IPS DF 19.7 (cell line): ENCODE measurements at places on chromosomes 11 and 22.

GRCh38 chr11:3178349-3178748 is 13.2 kb upstream of the OSBPL5 start:
- no peak for DNase-seq

- DNase-seq = no peak
Observed at GRCh38 chr11:64729851-64730382, 6.9 kb upstream of the NRXN2 start.

- DNase-seq = no peak
Observed at GRCh38 chr22:29391546-29391945, 3.2 kb upstream of the AP1B1 start.

DNA sequence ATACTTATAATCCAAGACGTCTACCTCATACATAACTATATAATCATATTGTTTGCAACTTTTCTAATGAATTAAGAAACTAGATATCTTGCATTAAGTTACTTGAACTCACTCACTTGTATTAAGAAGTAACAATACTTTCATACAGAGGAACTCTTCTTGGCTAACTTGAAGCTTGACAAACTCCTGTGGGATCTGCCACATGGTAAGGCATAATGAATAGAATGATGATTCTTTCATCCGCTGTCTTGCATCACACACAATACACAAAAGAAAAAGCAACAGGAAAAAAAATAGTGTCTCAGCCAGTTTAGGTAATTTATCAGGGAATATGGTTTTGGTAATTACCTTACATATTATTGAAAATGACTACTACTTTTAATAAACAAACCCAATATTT is 79.8 kb downstream of the PGR start:
- no peak for DNase-seq

- DNase-seq = no peak
Observed at GRCh38 chr22:50306753-50307749, at the start of gene PLXNB2. Gene PLXNB2, minus strand, starts transcription at chr22:50307646. Its CDS starts 17,062 bp downstream, at chr22:50290584.

DNA sequence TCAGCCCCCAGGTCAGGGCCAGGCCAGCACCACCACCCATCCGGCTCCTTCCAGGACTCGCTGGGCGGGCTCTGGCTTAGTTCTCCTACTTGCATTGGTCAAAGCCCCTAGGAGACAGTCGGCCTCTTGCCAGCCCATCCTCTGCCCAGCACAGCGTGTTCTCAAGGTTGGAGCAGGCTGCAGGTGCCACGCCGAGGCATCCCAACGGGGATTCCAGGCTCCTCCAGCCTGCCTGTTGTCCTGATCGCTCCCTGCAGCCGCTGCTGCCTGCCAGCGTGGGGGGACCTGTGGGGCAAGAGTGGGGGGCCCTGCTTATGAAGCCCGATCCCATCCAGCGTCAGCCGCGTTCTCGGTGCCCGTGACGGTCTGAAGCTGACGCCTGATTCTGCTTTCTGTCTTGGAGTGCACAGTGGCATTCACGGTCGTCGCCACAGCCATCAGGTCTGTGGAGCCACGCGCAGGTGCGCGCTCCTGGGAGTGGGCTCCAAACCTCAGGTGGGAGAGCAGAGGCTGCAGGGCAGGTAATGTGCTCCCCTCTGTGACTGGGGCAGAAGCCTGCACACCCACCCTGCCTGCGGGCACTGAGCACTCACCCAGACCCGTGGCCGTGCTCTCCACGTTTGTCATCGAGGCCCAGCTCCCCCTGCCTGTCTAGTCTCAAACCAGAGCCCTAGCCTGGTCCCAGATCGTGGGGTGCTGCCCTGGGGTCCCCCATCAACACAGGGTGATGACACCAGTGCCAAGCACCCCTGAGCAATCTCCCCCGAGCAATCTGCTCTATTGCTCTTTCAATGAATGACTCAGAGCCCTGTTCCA is 991.6 kb downstream of the BRD1 start:
- no peak for DNase-seq

GRCh38 chr11:94734563-94735275 is 33.4 kb upstream of the AMOTL1 start:
- DNase-seq = peak; percentile 91
